SK-MEL-5 (cell line): ENCODE measurements at places on chromosomes 6 and 20.
A peak's percentile ranks its signal among the peaks of the same experiment; 100 is the strongest.

DNA sequence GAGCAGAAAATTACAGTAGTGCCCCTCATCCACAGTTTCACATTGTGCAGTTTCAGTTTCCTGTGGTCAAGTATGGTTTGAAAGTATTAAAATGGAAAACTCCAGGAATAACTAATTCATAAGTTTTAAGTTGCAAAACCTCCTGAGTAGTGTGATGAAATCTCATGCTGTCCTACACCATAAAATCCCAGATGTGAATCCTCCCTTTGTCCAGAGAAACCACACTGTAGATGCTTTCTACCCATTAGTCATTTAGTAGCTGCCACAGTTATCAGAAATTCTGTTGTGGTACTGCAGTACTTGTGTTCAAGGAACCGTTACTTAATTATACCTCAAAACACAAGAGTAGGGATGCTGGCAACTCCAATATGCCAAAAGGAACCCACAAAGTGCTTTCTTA, 74.7 kb downstream of the PTCHD4 start:
- DNase-seq = peak; percentile 88

DNA sequence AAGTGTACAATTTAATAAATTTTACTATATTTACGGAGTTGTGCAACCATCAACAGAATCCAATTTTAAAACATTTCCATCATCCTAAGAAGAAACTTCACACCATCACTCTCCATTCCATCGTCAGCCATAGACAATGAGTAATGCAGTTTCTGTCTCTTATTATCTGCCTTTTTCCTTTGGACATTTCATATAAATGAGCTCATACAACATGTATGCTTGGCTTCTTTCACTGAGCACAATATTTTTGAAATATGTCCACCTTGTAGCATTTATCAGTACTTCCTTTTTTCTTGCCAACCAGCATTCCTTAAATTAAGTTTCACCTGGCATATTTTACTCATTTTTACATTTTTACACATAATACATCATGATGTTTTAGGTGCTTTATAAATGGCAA, 22.7 kb upstream of the HIVEP1 start:
- no peak for DNase-seq

GRCh38 chr20:34871966-34872621, 562 bp downstream of the GGT7 start:
- DNase-seq = no peak

GRCh38 chr20:37567331-37567665, 39.6 kb upstream of the BLCAP start:
- no peak for DNase-seq

- peak; percentile 32 for DNase-seq
Observed at GRCh38 chr6:127458817-127459216, 372 bp downstream of the KIAA0408 start.

- no peak for DNase-seq
Observed at GRCh38 chr6:158226655-158227512, 58.7 kb downstream of the GTF2H5 start.

DNA sequence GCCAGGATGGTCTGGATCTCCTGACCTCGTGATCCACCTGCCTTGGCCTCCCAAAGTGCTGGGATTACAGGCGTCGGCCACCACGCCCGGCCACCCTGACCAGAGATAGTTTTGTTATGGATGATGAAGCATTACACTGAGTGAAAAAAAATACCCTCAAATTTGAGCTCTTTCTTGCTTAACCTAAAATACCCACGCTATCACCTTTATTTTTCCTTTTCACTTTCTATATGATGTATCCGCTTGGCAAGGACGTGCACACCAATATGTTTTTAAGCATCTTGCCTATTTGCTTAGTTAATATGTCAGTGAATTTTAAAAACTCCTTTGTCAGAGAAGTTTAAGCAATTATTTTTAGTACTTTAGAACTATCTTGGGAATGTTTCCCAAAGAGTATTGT, 150.4 kb downstream of the INSM1 start:
- DNase-seq = no peak

DNA sequence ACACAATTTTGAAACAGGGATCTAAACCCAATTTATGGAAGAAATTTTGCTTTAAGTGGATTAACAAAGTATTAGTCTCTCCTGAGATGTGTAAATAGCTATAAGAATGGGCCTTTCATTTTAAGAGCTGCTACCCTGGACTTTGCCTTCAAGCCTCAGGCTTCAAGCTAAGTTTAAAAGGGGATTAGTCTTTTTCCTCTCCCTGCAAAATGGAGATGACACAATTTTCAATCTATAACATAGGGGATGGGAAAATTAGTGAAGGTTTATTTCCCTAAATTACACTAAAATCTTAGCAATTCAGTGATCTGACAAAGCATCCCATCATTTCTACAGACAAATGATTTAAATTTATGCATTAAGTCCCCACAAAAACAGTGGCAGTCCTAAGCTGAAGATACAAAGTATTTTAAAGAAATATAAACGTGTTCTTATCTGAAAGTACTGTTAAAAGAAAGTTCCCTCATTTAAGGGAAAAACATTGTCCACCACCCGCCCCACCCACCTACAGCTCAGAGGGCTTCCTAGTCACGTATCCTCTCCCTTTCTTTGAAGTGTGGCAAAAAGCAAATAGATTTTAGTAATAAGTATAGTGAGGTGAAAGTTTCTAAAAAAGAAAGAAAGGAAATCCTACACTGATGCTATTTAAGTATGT, 14.5 kb downstream of the ARHGAP18 start:
- no peak for DNase-seq

DNA sequence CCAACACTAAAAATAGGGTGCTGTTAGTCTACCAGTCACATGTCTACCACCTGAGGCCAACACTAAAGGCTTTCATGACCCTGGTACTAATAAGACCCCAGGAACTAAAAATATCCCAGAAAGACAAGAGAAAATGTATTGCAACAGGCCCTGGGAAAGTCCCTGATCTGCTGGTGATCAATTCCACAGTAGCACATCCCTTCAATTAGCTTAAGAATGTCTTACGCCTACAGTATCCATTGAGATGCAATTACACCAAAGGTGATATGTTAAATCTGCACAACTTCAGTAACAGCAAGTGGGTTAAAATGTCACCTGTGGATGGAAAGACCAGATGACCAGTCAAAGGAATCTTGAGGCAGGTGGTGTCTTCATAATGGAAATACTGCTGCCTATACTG, 3.1 kb downstream of the SEMG1 start:
- DNase-seq = no peak

- no peak for DNase-seq
Observed at GRCh38 chr20:31673435-31673834, 35.7 kb downstream of the COX4I2 start.

DNA sequence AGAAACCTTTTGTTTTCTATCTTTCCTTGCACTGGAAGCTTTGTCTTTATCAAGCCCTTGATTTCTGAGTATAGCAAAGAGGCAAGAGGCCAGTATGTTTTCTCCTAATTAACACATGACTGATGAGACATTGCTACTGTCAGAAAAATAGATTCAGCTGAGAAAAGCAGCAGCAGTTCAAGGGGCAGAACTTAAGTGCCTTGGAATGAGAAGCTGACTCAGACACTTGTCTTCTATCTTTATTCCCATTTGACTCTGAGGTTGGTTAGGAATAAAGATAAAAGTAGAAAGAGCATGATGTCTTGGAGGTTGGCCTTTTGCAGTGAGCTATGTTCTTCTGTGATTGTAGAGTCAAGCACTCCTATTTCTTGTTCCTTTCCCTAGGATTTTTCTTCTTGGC, 79.1 kb upstream of the MAN1A1 start:
- DNase-seq = no peak

GRCh38 chr6:21277601-21278374, 315.8 kb upstream of the SOX4 start:
- no peak for DNase-seq
